Right atrium auricular region (tissue), 2 donors: ENCODE measurements at places on chromosomes 6 and 20. TPM values are rescaled to one million over a fixed set of nuclear protein-coding genes. Genes with fewer than 3 reads are reported as not detected.

BANF2 gene
- not detected for total RNA-seq

OR12D3 gene
- not detected for total RNA-seq

PLN gene
- 560 TPM for total RNA-seq

RSPH4A gene
- total RNA-seq, result not detected

HMGCLL1 gene
- 2.6 TPM for total RNA-seq

CAPN11 gene
- 0.16 TPM for total RNA-seq

DNA sequence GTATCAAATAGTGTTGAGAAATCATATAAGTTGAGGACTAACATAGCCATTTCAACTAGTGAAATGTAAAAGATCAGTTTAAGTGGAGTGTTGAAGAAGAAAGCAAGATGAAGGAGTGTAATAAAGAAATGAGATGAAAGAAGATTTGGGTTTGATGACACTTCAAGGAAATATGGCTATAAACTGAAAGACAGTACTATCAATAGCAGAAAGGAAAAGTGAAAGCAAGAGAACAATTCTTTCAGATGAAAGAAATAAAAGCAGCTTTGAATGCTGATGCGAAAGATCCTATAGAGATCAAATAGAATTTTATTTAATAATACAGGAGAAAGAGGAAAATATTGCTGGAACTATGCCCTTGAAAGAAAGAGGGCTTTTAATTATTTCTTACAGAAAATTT lies 92.8 kb upstream of the PRSS16 start:
- H3K27me3 ChIP-seq, result no peaks in the 10 kb centered on the region
- no peak overlapping the region for H3K4me3 ChIP-seq
- peaks cover 9% of the 10 kb centered on the region for H3K4me1 ChIP-seq
- DNase-seq, result no peak
- H3K36me3 ChIP-seq, result no peaks in the 10 kb centered on the region

- no peak for DNase-seq
- no peaks in the 10 kb centered on the region for H3K4me1 ChIP-seq
- no peak overlapping the region for H3K27ac ChIP-seq
- H3K4me3 ChIP-seq, result no peak overlapping the region
- H3K36me3 ChIP-seq, result no peaks in the 10 kb centered on the region
- H3K27me3 ChIP-seq, result no peaks in the 10 kb centered on the region
Measured at GRCh38 chr6:140436023-140436811, 1061.8 kb upstream of the CITED2 start.

GRCh38 chr6:19705606-19706005 lies 131.6 kb upstream of the ID4 start:
- H3K4me1 ChIP-seq, result no peaks in the 10 kb centered on the region
- H3K27me3 ChIP-seq, result no peaks in the 10 kb centered on the region
- H3K36me3 ChIP-seq, result no peaks in the 10 kb centered on the region
- no peak overlapping the region for H3K4me3 ChIP-seq

DNA sequence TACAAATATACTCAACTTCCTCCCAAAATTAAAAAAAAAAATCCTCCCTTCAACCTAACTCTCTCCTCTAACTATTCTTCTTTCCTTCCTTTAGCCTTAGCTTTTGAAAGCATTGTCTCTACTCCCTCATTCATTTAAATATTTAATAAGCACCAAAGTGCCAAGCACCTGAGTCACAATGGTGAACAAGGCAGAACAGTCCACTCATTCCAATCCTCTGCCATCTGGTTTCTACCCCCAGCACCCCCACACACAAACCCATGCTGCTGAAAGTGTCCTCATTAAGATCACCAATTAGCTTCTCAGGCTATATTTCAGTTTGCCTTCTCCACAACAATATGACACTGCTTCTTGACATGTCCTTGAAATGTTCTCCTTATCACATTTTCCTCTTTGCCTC lies 76.3 kb downstream of the DTNBP1 start:
- no peak overlapping the region for H3K4me3 ChIP-seq
- no peak for DNase-seq
- H3K4me1 ChIP-seq, result no peaks in the 10 kb centered on the region

DNA sequence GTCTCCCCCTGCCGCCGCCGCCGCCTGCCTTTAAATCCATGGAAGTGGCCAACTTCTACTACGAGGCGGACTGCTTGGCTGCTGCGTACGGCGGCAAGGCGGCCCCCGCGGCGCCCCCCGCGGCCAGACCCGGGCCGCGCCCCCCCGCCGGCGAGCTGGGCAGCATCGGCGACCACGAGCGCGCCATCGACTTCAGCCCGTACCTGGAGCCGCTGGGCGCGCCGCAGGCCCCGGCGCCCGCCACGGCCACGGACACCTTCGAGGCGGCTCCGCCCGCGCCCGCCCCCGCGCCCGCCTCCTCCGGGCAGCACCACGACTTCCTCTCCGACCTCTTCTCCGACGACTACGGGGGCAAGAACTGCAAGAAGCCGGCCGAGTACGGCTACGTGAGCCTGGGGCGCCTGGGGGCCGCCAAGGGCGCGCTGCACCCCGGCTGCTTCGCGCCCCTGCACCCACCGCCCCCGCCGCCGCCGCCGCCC lies 474 bp downstream of the CEBPB start:
- H3K4me3 ChIP-seq, result peak overlapping the region; percentile 92
- peaks cover 44% of the 10 kb centered on the region for H3K4me1 ChIP-seq
- peaks cover 26% of the 10 kb centered on the region for H3K36me3 ChIP-seq
- peak overlapping the region; percentile 100 for H3K27ac ChIP-seq
- DNase-seq, result no peak
